Natural killer cell (primary cell): ENCODE measurements at places on chromosomes 5 and 9. TPM values are rescaled to one million over a fixed set of nuclear protein-coding genes. Genes with fewer than 3 reads are reported as not detected.

- DNase-seq = no peak
Measured at GRCh38 chr5:94501365-94501764, 117.0 kb downstream of the KIAA0825 start.

- DNase-seq = no peak
Measured at GRCh38 chr5:128083811-128084227, 253 bp downstream of the SLC12A2 start.

DNA sequence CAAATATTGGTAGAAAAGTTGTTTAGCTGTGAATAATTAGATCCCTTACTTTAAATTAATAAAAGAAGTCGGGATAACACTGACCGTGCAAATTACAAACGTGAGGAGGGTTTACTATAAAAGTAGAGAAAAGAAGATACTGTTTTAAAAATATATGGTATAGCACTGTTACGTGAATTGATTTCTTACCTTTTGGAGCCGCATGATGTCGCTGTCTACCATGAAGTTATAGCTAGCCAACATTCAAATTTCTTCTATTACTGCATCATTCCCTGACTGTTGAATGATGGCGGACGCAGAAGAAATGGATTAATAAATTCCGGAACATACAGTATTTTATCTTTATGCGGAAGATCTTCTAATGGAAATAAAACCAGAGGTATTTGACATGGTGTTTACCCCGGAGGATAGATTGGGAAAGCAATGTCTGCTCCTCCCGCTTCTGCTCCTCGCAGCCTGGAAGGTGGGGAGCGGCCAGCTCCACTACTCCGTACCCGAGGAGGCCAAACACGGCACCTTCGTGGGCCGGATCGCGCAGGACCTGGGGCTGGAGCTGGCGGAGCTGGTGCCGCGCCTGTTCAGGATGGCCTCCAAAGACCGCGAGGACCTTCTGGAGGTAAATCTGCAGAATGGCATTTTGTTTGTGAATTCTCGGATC, at the start of gene PCDHA6:
PCDHA6 (plus strand) TSS at position 257 of the 658 bp plus-strand sequence; CDS start at position 389, 132 bp downstream.
- no peak for DNase-seq

Gene SPATA31D4
- not detected for total RNA-seq

Gene SEMA5A
- total RNA-seq = not detected

Gene RPL37
- total RNA-seq = 1,288 TPM
